ENCODE measurements at places on chromosomes 16 and 17.

GRCh38 chr17:50125420-50125997, 4.5 kb downstream of the SAMD14 start:
- DNase-seq, result no peak

DNA sequence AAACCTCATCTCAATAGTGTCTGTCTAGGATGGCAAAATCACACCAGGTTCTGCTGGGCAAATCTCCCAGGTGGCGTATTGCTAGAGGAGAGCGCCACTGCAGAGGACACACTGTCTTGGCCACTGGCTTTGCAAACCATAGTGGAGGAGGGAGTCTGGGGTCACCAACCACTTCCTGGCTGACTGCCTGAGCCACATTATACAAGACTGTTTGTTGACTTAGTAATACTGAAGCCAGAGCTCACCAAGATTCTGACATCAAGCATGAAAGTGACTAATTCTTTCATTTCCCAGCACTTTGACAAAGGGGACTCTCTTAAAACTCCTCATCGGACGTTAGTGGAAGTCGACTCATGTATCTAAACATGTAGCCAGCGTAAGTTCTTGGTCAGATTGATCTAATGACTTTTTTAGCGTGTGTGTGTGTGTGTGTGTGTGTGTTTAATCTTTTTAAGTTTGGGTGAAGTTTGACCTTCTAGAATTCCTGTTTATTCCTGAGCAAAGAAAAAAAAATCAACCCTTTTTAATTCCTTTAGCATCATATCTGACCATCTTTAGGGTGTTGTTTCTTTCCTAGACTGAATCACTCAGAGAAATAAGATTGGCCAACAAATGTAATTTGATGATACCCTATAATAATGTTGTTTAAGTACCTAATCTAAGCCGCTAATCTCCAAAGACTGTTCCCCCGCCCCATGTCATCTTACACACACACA, 13.7 kb downstream of the PITPNC1 start:
- peak; percentile 75 for DNase-seq

- DNase-seq, result no peak
These were observed 24.4 kb downstream of the YWHAE start for GRCh38 chr17:1375615-1376014.

DNA sequence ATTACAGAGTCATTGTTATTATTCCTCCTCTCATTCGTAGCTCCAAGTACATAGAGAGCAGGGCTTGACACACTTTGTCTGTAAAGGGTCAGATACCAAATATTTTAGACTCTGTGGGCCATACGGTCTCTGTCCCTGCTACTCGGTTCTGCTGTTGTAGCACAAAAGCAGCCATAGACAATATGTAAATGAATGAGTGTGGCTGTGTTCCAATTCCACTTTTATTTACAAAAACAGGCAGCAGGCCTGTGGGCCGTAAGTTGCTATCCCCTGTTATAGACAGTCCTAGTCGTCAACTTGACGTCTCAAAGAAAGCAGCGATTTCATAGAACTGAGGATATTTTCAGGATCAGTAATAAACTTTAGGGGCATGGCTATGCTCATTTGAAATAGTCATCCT, 161.6 kb downstream of the MSI2 start:
- no peak for DNase-seq

DNA sequence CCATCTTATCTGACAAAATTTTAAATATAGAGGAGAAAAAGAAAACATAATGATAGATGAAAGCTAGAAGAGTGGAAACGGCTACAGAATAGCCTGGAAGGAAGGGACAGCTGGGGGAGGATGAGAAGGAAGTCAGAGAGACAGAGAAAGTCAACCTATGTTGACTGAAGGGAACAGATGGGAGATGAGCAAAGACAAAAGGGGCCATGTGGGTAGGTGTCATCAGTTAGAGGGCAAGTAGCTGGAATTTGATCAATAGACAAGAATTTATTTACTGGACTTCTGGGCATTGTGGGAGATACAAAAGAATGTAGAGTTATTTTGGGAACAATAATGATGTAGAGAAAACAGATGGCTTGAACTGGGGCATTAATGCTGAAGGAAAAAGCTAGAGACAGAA, 194.4 kb downstream of the ANKFN1 start:
- no peak for DNase-seq

GRCh38 chr17:49197346-49197998, 12.9 kb downstream of the GNGT2 start:
- DNase-seq, result no peak

DNA sequence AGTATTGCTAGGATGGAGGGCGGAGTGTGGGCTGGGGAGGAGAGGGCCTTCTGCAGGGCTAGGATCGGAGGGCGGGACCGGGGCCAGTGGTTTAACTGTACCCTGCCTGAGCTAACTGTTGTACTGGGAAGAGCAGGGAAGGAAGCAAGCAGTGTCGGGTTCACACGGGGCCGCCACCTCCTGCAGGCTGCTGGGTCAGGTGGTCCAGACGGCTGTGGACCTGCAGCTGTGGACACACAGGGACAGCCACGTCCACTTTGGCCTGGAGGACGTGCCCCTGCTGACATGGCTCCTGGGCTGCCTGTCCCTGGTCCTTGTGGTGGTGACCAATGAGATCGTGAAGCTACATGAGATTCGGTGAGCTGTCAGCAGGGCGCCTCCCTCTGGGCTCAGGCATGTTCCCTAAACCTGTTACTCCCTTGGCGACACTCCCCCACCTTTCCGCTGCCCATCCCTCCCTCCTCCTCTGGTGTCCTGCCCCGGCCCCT, 16.6 kb downstream of the CASKIN2 start:
- no peak for DNase-seq

DNA sequence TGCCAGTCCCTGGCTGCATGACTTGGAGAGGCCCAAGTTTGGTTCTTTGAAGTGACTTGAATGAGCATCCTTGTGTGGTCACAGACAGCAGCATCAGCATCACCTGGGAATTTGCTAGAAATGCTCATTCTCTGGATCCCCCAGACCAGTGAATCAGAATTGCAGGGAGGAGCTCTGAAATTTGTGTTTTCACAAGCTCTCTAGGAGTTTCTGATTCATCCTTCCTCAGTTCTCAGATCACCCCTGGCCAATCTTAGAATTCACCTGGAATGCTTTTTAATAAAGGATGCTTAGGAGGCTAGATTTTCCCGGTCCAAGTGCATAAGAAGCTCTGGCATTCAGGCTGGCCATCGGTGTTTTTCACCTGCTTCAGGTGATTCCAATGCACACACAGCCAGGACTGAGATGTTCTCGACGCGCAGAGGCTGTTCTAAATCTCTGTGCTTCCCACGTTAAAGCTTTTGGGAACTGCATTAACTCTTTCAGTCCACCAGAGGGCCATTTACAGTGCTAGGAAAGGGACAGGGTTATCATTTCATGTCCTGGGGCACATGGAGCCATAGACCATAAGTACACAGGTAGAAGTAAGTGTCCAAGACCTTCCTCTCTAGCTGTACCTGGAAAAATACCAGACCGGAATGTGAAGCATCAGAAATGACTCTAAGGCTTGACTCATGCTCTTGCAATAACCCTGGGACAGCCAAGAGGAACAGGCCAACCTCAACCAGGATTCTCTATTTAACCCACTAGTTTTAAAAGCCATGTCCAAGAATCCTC, 85.7 kb upstream of the XYLT1 start:
- DNase-seq, result peak; percentile 11

DNA sequence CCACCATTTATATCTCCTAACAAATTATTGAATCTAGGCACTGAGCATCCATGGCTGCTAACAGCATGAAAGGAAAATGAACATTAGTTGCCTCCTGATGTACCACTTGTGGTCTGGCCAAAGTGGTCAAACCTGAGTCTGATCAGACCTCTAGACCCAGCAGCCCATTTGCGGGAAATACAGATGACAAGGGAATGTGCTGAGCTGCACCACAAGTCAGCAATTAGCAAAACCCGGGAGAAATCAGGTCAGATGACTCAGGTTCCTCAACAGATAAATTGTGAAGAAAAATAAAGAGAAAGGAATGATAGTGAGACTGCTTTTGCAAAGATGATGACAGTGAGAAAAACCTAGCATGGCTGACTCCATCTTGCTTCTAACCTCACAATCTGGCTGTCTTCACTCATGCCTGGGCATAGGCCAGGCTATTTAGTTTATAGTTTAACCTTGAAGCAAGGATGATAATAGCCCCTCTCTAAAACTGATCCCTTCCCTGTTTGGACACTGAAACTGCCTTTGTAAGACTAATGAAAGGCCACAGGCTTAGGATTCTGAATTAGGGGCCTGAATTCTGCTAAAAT, 142.7 kb upstream of the ASIC2 start:
- DNase-seq, result no peak

DNA sequence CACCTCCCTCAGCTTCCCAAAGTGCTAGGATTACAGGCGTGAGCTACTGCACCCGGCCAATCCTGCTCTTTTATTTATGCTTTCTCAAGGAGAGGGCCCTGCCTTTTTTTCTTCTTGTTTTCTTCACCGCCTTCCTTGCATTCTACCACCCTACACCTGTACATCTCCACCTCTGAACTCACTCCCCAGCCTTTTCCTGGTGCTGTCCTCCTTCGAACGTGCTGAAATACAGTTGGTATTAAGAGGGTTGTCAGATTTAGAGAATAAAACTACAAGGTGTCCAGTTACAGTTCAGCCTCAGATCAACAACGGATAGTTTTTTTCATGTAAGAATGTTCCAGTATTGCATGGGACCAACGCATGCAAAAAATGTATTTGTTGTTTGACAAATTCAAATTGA, 1.7 kb downstream of the PIRT start:
- DNase-seq, result no peak

DNA sequence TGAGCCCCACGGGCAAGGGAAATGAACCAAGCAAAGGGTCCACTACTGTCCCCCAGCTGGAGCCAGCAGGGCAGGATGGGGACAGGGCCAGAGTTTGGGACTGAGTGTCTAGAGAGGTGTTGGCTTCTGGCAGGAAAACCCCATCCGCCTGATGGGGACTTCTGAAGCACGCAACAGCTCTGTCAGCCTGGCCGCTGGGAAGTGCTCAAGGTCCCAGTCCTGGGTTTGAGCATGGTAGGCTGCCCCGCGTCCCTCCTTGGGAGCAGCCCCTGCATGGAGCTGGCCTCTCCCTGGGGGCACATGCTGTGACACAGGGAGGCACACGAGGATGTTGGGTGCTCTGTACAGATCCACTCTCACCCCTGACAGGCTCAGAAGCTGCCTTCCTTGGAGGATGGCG, 14.6 kb downstream of the ACE start:
- DNase-seq, result no peak

DNA sequence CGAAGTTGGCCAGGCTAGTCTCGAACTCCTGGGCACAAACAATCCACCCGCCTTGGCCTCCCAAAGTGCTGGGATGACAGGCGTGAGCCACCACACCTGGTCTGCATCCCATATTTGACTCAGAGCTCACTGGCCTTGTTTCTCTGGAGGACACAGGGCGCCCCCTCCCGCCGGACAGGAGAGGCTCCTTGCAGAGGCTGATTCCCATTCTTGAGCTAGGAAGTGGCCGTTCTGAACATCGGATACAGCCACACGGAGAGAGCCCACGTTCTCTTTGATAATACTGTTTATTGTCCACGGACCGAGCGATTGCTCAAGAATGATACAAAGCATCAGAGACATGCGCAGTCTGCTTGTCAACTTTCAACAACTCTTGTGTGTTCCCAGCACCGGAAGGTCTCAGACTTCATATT, 12.1 kb upstream of the USP36 start:
- DNase-seq, result no peak

DNA sequence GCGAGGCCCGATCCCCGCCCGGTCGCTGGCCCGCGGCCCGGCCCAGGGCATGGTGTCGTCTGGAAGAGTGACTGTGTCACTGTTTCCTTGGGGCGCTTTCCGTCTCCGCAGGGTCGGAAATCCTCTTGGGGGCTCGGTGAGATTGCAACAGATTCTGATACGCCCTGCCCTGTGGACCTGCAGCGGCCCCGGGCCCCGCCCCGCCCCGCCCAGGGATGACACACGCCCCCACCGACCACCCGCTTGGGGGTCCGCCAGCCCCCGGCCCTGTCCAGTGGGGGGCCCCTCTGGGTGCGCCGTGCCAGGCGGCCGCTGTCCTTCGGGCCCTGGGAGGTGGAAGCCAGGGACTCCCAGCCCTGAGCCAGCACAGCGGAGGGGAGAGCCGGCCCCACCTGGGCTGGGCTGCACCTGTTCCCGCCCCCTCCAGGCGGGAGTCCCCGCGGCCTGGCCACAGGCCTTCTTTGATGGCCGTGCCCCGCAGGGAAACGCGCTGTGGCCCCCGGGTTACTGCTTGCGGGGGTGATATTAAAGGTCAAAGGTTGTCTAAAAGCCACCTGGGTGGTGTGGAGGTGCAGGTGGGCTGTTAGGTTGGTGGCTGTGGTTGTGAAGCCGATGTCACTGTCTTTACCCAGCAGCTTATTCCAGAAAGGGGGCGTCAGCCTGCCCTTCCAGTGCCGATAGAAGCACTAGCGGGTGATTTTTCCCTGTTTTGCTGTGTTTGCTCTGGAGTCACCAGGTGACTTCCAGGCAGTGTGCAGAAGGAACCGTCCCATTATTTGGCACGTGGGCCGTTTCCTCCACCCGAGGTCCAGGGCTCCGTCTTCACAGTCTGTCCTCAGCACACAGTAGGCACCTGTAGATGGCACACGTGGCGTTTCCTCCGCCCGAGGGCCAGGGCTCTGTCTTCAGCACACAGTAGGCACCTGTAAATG, 752 bp downstream of the TBC1D24 start:
- DNase-seq, result peak; percentile 55

DNA sequence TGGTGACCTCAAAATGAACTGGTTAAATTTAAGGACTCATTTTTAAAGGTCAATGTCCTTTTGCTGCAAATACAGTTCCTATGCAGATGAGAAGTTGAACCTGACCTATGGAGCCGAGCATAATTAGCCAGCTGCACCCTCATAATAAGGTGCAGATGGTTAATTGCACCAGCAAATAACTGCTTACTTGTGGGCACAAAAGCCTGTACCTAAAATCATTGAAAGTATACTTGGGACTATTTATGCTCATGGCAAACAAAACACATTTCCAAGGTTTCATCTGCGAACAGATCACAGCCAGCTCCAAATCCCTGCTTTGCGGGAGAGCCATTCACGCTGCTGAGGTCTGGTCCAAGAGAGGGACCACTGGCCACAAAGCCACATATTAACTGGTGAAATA, 13.0 kb downstream of the HYDIN start:
- DNase-seq, result no peak

DNA sequence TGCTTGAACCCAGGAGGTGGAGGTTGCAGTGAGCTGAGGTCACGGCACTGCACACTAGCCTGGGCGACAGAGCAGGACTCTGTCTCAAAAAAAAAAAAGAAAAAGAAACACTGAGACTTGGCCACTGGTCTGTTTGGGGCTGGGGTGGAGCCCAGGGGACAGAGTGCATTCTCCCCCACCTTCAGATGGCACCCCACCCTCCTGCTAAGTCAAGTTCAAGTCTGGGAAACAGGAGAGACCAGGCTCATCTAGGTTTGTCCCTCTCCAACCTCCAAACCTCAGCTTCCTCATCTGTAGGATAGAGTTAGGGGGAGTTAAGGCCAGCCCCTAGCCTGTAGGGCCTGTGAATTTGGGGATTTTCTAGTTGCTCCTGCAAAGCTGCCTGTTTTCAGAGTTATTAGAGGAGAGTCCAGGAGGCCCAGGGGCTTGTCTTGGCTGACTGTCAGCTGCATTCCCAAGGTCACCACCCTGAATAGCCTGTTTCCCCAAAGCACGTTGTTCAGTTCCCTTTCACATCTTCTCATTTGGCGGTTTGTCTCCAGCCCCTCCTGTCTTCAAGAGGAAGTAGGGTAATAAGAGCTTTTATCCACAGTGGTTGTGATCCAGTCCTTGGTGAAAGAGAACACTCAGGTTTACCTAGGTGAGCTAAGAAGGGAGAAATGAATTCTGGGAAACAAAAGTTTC, 2.2 kb downstream of the MT3 start:
- no peak for DNase-seq

- DNase-seq, result no peak
These were observed 174.1 kb downstream of the ZFHX3 start for GRCh38 chr16:72873853-72874252.

- DNase-seq, result no peak
These were observed 119.5 kb upstream of the TNRC6C start for GRCh38 chr17:77838748-77839697.

Measured in natural killer cell (primary cell).